GM13976 (cell line): ENCODE measurements at places on chromosomes 12 and 14.
A peak's percentile ranks its signal among the peaks of the same experiment; 100 is the strongest.

DNA sequence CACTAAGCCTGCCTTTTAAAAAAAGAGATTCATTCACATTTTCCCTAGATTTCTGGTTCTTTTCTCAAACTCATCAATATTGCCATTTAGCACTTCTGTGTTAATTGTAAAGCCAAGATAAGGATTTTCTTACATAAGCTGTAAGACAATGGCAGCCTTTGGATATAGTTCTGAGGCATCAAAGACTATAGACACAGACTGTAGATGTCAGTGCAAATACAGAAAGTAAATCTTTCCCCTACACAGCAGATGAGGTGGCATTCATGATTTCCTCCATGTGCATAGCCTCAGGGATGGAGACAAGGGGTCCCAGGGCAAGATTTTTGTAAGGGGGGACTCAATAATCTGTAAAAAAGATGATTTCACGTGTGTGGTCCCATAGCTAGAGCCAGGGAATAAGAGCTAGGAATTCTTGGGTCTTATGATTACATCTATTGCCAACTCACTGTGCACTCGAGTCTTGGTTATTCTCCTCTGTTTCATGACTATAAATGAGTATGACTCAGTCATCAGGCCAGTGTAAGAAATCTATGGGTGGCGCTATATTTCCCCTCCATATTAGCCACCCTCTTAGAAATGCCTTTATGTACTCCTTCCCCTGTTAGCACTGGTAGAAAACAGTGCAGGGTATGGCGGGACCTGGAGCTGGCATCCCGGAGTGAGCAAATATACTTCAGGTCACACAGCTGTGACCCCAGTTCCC is 207.5 kb downstream of the EXOC5 start:
- no peak for DNase-seq

DNA sequence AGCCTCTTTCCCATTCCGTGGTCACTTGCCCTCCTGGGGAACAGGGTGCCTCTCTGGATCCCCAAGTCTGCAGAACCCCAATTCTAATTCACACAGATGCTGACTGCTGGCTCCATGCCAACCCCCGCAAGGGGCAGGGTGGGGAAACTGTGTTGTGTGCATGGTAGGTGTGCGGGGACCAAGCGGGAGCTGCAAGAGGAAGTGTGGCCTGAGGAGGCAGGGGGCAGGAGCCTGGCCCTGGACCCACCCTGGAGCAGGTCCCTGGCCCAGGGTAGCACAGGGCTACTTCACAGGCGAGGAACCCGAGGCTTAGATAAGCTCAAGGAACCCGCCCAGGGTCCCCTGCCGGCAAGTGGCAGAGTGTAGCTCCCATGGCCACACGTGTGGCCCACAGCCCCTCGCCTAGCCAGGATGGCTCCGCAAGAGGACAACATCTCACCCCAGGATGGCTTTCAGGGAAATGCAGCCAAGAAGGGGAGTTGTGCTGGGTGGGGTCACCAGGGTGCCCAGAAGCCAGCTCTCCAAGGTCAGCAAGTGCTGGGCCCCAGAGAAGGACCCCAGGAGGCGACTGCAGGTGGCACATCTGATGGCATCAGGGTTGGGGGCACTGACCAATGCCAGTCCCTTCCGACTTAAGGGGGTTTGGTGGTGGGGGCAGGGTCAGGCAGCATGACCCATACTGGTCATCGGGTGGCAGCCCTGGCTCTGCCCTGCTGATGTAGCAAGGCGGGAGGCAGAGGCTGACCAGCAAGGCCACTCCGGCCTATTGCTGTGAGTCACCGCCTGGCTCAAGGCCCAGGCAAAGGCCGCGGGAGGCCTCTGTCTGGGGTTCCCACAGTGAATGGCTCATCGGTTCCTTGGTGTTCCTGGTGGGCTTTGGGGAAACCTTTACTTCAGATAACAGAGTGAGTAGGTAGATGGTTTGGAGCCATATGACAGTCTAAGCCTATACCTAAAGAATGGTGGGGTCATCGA is 37.3 kb upstream of the EML1 start:
- DNase-seq, result no peak

DNA sequence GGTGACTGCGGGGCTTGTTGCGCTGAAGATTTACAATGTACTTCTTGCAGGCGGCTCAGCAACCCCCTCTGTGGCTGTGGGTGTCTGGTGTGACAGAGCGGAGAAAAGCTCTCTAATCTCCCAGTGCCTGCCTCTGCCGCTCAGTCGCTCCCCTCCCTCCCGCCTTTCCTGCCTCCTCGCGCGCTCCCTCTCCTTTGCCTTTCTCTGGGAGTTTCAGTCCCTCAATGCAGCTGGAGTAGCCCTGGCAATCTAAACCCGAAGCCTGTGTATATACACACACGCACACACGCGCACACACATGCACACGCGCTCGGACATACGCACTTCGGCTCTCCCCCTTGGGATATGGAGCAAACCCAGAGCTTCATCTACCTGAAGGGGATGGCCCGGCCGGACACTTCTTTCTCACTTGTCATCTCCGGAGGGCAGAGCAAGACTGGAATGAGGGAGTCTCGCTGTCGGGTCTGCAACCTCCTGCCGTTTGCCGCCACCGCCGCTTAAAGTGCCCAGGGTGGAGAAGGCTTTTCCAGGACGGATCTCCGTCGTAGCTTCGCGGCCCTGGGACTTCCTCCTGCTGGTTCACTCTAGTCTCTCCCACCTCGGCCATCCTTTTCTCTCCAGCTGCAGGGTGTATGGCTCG is 599 bp upstream of the TRHDE start:
- peak; percentile 25 for DNase-seq

- DNase-seq, result no peak
Measured at GRCh38 chr12:106107566-106107965, 31.2 kb downstream of the NUAK1 start.

- no peak for DNase-seq
Measured at GRCh38 chr12:513446-513845, 53.7 kb downstream of the B4GALNT3 start.

DNA sequence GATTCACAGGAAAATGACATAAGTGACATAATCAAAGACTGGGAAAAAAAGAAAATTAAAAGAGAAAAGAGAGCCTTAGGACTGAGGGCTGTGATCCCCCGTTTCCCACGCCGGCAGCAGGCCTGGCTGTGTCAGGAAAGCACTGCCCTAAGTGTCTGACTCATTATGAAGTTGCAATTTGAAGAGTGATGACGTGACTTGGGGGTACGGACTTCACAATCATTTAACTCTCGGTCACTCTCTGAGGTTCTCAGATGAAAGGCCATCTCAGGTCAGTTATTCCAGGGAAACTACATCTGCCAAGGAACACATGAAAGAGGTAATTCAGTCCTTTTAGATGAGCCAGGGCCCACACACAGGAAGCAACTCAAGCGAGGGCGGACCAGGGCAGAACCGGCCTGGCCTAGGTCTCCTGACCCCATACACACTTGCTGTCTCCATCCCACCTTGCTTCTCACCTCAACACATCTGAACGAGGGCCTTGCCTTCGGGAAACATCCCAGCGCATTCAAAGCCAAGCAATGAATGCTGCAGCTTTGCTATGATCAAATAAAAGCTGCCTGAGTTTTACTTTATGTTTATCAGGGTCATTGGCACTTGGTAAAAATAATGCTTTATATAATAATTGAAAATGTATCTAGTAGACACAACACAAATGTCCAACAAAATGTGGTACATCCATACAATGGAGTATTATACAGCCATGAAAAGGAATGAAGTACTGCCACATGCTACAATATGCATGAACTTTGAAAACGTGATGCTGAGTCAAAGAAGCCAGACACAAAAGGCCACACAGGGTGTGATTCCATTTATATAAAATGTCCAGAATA is 2.7 kb downstream of the SSH1 start:
- DNase-seq, result peak; percentile 69

DNA sequence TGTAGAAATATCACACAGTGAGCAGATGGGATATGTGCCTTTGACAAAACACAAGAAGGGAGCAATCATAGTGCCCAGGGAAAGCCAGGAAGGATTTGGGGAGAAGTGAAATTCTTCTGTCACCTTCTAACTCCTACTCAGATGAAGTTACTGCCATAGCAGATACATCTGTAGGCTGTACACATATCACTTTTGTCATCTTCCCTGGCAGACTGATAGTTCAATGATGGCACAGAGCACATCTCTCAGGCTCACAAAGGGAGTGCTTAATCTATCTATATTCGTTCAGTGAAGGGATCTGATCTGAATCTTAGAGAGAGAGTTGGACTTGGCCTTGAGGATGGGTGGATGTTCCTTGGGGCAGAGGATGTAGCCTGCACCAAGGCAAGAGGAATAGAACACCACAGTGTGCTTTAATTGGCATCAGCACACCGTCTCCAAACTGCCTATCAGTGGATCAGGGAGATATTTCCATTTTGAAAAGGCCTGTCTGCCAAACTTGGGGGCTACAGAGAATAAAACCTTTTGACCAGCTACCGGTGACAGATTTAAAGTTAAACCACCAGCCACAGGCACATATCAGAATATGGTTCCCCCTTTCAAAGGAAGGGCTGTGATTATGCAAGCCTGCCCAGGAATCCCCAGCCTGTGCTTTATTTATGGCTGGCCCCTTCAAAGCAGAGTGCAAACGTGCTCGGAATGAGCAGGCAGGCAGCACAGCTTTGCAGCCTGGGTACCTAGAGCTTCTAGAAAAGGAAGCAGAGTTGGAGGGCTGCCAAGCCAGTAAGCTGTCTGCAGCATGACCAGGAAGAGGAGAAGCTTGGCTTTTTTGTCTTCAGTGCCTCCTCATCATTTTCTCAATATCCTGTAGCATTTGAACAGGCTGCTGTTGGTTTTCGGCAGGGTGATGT is 165.5 kb upstream of the DYRK2 start:
- DNase-seq, result no peak

GRCh38 chr14:65195042-65195719 is 92.9 kb upstream of the MAX start:
- peak; percentile 59 for DNase-seq

- no peak for DNase-seq
Measured at GRCh38 chr12:58847901-58848600, 72.3 kb downstream of the LRIG3 start.

DNA sequence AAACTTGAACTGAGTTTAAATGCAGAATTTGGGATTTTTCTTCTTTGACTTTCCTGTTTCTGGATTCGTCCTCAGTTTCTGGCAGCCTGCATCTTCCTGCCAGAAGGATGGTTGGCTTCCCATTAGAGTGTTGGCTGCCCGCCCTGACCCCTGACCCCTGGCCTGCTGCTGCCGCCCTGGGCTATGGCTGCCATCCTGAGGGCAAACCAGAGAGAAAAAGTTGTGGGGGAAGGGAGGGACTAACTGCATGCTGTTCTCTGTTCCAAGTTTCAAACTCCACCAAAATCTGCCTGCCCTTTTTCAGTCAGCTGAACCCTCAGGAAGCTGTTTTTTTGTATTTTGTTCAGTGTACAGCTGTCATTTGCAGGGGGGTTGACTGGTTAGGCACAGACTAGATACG is 48.4 kb downstream of the FNTB start:
- DNase-seq, result no peak

DNA sequence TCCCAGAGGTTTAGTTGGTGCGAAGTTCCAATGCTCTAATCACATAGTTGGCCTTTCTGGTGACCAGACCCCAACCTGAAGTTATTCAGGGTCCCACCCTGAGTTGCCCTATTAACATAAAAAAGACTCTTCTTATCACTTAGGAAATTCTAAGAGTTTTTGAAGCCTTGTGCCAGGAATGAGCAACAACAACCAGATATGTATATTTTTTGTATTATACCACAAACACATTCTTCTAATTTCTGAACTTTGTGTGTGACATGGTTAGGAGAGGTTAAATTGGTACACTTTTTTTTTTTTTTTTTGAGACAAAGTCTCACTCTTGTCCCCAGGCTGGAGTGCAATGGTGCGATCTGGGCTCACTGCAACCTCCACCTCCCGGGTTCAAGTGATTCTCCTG is 320.4 kb upstream of the PDE3A start:
- no peak for DNase-seq

DNA sequence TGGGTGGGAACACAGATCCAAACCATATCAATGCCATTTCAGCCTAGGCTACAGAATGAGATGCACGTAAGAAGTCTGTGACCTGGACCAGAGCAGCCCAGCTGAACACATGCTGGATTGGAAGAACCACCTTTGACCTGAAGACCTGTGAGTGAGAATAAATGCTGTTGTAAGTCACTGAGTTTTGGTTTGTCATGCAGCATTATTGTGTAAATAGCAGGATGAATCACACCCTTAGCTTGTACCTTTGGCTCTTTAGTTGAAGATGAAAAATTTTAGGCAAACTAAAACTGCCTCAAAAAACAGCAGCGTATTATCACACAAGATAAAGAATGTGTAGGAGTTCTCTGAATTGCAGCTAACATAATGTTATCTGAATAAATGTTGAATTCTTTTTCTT is 199.4 kb upstream of the LRIG3 start:
- no peak for DNase-seq
